ENCODE measurements at places on chromosomes 16 and 17. TPM values are rescaled to one million over a fixed set of nuclear protein-coding genes. Genes with fewer than 3 reads are reported as not detected.

The PLXDC1 gene
- 7.3 TPM for total RNA-seq

DNA sequence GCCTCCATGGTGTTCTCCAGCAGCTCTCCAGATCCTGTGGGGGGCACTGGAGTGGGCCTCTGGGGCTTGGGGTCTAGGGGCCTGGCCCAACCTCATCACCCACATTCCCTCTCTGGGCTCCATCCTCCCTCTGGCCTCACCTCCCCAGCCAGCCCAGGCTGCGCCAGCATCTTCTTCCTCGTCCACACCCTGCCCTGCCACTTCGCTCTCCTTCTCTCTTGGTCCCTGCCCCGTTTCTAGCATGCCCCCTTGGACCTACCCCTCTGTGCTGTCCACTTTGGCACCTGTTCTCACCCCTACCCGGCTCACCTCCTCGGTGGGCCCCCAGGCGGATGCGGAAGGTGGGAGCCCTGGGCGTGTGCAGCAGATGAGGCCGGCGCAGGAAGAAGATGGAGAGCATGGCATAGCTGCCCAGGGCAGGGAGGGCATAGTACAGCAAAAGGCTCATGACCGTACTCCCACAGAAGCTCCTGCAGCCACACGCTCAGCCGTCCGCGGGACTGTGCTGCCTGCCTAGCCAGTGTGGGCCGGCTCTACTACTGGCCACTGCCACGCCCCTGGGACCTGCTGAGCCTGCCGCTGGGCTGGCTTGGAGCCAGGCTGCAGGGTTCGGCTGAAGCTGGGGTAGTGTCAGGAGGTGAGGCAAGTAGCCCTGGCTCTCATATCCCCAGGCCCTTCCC is at the start of gene GDPD3:
Gene GDPD3, minus strand, starts transcription at position 507 of the 680 bp plus-strand sequence. Its CDS starts 59 bp downstream, at position 448.
- H3K4me1 ChIP-seq, result no peaks in the 10 kb centered on the region
- H3K27ac ChIP-seq, result peak within 1 kb of the TSS; percentile 0
- DNase-seq, result no peak
- H3K36me3 ChIP-seq, result peaks cover 27% of the 10 kb centered on the region

The GAST gene
- not detected for total RNA-seq

DNA sequence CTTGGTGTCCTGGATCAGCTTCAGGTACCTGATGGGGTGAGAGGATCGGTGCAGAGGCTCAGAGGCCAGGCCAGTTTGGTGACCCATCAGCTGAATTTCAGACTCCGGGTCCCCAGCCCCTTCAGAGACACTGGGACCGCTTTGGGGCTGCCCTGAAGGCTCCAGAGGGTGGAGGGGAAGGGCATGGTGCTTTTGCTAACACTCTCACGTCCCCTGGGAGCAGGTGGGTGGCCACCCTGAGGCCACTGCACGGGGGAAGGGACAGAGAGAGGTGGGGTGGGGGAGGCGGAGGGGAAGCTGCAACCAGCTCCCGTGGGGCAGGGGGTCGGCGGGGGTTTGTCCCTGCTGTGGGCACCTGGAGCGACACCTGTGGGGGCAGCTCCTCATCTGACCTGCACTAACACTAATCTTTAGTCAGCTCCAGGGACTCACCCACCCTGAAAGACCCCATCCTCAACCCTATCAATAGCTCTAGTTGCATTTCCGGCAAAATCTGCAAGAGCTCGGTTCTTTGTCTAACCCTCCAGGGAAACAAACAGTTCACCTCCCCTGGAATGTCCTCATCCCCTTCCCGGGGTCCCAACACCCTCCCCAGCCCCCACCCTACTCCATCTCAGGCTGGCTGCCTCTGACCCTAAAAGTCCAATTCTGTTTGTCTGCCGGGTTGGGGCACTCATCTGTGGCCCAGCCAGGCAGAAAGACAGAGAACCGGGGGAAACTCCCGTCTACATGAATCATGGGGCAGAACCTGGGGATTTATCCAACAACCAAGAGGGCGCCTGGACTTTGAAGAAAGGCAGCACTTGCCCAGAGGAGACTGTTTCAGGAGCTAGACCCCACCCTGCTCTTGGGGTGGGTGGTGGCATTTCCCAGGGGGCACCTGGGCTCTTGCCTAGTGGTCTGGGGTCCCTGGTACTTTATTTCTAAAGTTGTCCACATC is 91.9 kb upstream of the CBX4 start:
- H3K27ac ChIP-seq, result no peak overlapping the region
- no peaks in the 10 kb centered on the region for H3K36me3 ChIP-seq
- H3K4me3 ChIP-seq, result no peak overlapping the region
- H3K4me1 ChIP-seq, result no peaks in the 10 kb centered on the region
- DNase-seq, result no peak
- H3K27me3 ChIP-seq, result peaks cover 24% of the 10 kb centered on the region

The SERPINF2 gene
- 13.7 TPM for total RNA-seq

DNA sequence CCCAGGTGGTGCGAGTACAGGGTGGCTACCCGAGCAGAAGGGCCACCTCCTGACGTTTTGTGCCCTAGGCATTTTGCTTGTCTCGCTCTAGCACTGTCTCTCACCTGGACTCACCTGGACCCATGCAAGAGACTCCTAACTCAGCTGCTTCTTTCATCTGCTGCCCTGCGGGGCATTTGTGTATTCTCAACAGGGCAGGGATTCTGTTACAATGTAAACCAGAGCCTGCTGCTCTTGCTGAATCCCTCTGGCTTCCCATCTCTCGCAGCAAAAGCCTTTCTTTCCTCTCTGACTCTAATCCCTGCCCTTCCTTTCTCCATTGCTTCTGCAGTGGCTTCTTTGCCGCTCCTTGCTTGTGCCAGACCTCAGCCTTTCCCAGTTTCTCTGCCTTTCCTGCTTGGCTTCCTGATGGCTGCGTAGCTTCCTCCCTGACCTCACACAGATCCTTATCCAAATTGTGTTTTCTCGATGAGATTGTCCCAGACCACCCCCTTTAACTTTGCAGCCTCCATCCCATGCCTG is 10.2 kb downstream of the ARSG start:
- DNase-seq, result no peak
- no peak overlapping the region for H3K27ac ChIP-seq
- H3K4me1 ChIP-seq, result no peaks in the 10 kb centered on the region
- H3K36me3 ChIP-seq, result no peaks in the 10 kb centered on the region
- H3K27me3 ChIP-seq, result no peaks in the 10 kb centered on the region

The CD300E gene
- total RNA-seq, result 3.4 TPM

The SLC16A5 gene
- 36.7 TPM for total RNA-seq

- no peak overlapping the region for H3K4me3 ChIP-seq
- peak; percentile 1 for DNase-seq
- peaks cover 34% of the 10 kb centered on the region for H3K36me3 ChIP-seq
Observed at GRCh38 chr16:74448990-74449389, 27.7 kb upstream of the CLEC18B start.

- H3K27ac ChIP-seq, result peak overlapping the region; percentile 21
- peaks cover 4% of the 10 kb centered on the region for H3K27me3 ChIP-seq
- peaks cover 2% of the 10 kb centered on the region for H3K4me1 ChIP-seq
Observed at GRCh38 chr17:2013994-2014317, 11.2 kb downstream of the RTN4RL1 start.

The HOXB2 gene
- 13.9 TPM for total RNA-seq

DNA sequence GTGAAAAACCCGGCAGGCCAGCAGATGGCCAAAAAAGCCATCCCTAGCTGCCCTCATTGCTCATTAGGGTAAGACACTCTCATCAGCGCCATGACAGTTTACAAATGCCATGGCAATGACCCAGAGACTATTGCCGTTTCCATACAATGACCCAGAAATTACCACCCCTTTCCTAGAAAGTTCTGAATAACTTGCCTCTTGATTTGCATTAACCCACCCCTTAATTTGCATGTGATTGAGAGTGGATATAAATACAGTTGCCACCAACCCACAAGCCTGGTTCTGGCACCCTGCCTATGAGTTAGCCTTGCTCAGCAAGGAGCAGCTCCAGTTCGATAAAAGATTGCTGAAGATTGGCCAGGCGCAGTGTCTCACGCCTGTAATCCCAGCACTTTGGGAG is 16.1 kb upstream of the C16orf54 start:
- no peaks in the 10 kb centered on the region for H3K27me3 ChIP-seq
- H3K36me3 ChIP-seq, result no peaks in the 10 kb centered on the region
- no peak for DNase-seq
- H3K27ac ChIP-seq, result no peak overlapping the region

The SPATA2L gene
- total RNA-seq, result 17.3 TPM

GRCh38 chr17:1076299-1076981 is 79.5 kb downstream of the TIMM22 start:
- H3K36me3 ChIP-seq, result no peaks in the 10 kb centered on the region
- no peak overlapping the region for H3K4me3 ChIP-seq
- no peaks in the 10 kb centered on the region for H3K27me3 ChIP-seq
- no peak for DNase-seq
- peaks cover 7% of the 10 kb centered on the region for H3K4me1 ChIP-seq
- H3K27ac ChIP-seq, result no peak overlapping the region

DNA sequence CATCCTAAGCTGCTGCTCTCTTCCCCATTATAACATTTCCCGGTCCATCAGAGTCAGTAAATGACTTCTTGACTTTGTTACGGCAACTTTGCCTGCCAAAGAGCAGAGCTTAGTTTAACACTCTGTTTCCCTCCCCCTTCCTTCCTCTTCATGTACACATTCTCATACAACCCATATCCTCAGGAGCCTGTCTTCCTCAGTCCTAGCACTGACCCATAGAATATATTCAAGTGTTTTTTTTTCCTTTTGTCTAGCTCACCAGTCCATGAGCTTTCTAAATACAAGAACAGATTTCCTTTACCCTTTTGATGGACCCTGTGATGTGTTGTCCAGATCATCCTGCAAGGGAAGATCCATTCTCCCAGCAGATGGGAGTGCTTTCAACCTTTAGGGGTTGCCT is 97.0 kb upstream of the MON1B start:
- no peak overlapping the region for H3K4me3 ChIP-seq
- H3K27me3 ChIP-seq, result no peaks in the 10 kb centered on the region
- H3K27ac ChIP-seq, result no peak overlapping the region
- H3K4me1 ChIP-seq, result no peaks in the 10 kb centered on the region
- no peak for DNase-seq

DNA sequence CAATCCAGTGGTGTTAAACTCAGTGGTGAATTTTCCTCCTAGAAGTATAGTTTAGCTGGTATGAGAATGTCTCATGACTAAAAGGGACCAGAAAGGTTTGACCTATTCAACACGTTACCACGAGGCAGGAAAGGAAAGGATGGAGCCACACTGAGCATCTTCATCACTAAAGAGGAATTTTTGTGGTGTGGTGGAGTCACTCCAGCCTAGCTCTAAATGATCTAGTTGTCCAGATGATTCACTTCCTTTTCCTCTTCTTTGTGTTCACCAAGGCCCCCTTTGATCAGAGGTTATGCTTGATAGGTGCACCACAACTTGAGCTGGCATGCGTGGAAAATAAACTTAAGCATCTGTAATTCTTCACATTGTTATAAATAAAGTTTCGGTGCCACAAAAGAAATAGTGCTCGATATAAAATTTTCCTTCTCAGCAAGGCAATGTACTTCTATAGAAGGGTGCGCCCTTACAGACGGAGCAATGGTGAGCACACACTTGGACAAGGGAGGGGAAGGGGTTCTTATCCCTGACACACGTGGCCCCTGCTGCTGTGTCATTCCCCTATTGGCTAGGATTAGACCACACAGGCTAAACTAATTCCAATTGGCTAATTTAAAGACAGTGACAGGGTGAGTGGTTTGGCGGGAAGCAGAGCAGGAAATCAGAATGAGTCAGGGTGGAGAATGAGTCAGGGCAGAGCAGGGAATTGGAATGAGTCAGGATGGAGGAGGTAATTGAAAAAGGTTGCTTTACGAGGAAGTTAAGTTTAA is 254.6 kb downstream of the HS3ST3A1 start:
- no peaks in the 10 kb centered on the region for H3K27me3 ChIP-seq
- H3K27ac ChIP-seq, result no peak overlapping the region
- H3K4me1 ChIP-seq, result no peaks in the 10 kb centered on the region
- DNase-seq, result no peak

GRCh38 chr17:48510761-48511604 is 19.8 kb downstream of the HOXB1 start:
- H3K4me3 ChIP-seq, result no peak overlapping the region
- DNase-seq, result no peak
- peaks cover 2% of the 10 kb centered on the region for H3K27me3 ChIP-seq

- no peak for DNase-seq
- peaks cover 3% of the 10 kb centered on the region for H3K36me3 ChIP-seq
- H3K27me3 ChIP-seq, result no peaks in the 10 kb centered on the region
- no peak overlapping the region for H3K27ac ChIP-seq
- H3K4me3 ChIP-seq, result no peak overlapping the region
Observed at GRCh38 chr17:38877130-38877851, 7.4 kb downstream of the LASP1 start.

DNA sequence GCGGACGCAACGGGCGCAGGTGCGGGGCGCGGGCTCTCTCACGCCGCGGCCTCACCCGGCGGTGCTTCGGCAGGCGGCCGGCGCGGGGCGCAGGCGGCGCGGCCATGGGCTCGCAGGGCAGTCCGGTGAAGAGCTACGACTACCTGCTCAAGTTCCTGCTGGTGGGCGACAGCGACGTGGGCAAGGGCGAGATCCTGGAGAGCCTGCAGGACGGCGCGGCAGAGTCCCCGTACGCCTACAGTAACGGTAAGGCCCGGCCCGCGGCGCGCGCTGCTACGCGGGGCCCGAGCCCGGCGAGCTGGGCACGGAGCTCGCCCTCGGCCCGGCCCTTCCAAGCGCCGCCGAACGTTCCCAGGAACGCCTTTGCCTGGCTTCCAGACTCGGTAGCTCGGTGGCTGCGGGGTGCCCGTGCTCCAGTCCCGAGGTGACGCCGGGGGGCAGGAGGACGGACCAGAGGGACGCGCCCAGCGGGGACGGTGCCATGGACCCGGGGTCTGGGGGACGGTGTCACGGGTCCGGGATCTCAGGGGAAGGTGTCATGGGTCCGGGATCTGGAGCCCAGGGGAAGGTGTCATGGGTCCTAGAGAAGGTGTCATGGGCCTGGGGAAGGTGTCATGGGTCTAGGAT is 435 bp downstream of the RAB40C start:
- H3K27me3 ChIP-seq, result no peaks in the 10 kb centered on the region
- H3K4me3 ChIP-seq, result peak overlapping the region; percentile 71
- H3K36me3 ChIP-seq, result peaks cover 4% of the 10 kb centered on the region
- peaks cover 38% of the 10 kb centered on the region for H3K4me1 ChIP-seq

GRCh38 chr17:70138291-70138865 is 31.0 kb upstream of the KCNJ2 start:
- no peak for DNase-seq
- H3K4me1 ChIP-seq, result no peaks in the 10 kb centered on the region
- H3K36me3 ChIP-seq, result no peaks in the 10 kb centered on the region
- no peaks in the 10 kb centered on the region for H3K27me3 ChIP-seq

DNA sequence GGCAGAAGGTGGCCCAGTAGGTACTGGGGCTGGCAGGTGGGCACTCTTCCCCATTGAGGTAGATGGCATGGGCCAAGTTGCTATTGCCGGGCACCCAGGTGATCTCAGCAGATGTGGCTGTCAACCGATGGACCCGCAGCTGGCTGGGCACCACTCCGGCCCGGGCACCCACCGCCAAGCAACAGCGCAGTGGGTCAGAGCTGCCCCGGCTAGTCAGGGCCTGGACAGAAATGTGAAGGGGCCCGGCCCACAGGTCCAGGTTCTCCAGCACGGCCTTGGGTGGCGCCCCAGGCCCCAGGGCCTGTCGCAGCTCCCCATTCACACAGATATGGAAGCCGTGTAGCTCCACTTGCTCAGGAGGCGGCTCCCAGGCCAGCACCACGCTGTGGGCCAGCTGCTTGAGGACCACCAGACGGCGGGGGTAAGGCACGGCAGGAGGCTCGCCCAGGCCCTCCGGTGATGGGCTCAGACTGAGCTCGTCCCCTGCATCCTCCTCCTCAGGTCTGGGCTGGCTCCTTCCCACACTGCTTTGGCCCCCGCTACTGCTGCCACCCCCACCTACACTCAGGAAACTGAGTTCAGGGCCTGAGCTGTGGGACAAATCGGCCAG is 16.5 kb downstream of the TSPOAP1 start:
- no peaks in the 10 kb centered on the region for H3K36me3 ChIP-seq
- H3K4me3 ChIP-seq, result no peak overlapping the region
- H3K4me1 ChIP-seq, result no peaks in the 10 kb centered on the region
- no peak for DNase-seq
- H3K27ac ChIP-seq, result no peak overlapping the region

The CCR7 gene
- 1.8 TPM for total RNA-seq

The PRPF8 gene
- total RNA-seq, result 208 TPM

Measured in lung (tissue), 17 donors.